ENCODE measurements at places on chromosomes 7 and 10.

DNA sequence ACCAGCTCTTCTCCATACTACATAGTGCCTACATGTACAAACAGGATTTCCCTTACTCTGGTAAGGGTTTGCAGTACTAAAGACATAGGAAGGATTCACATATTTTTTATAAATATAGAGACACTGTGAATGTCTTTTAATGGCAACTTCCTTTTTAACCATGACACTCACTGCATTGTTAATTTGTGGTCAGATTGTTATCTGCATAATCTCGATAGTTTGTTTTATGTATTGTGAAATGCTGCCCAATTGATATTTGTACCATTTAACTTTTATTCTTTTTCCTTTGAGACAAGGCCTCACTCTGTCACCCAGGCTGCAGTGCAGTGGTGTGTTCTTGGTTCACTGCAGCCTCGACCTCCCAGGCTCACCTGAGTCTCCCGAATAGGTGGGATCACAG, 39.7 kb downstream of the SP8 start:
- DNase-seq: no peak

GRCh38 chr10:68721673-68722335, 765 bp downstream of the CCAR1 start:
- no peak for DNase-seq

- no peak for DNase-seq
Measured at GRCh38 chr7:96823274-96823673, 113.6 kb upstream of the SEM1 start.

DNA sequence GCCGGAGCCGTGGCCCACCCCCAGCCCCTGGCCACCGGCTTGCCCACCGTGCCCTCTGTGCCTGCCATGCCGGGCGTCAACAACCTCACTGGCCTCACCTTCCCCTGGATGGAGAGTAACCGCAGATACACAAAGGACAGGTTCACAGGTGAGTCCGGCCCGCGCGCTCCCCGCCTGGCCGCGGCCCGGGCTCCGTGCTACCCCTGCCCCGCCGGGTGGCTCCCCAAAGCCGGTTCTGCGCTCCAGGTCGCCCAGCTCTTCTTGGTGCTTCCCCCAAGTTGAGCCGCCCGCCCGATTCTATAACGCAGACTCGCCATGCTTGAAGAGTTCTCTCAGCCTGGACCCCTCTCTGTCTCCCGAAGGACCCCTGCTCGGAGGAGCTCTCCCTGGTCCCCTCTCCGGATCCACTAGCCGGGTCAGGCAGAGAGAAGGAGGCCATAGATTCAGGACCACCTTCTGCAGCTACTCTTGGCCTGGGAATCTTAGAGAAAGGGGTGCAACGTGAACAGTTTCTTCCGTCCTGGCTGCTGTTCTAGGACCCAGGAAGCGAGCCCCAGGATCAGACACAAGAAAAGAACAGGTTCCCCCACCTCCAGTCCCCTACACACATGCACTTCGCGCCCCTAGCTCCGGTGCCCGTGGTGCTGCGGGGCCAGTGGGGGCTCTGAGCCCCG, 999 bp downstream of the TLX1 start:
- DNase-seq: no peak

DNA sequence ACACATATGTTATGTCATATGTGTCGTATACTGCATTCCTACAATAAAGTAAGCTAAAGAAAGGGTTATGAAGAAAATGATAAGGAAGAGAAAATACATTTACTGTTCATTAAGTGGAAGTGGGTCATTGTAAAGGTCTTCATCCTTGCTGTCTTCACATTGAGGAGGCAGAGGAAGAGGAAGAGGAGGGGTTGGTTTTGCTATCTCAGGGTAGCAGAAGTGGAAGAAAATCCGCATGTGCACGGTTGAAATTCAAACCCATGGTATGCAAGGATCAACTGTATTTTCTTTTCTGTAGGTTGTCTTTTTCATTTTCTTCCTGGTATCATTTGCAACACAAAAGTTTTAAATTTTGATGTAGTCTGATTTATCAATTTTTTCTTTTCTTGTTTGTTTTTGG, 6.3 kb downstream of the PLEKHA8 start:
- DNase-seq: no peak

DNA sequence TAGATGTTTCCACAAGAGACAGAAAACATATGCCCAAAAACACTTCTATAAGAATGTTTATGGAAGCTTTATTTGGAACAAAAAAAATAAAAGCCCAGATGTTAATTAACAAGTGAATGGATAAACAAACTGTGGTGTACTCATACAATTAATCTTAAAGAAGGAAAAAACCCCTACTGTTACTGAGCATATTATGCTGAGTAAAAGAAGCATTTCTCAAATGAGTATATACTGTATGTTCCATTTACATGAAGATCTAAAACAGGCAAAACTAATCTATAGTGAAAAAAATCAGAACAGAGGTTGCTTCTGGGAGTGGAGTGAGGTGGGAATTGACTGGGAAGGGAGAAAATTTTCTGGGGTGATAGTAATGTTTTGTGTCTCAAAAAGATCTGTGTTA, 15.5 kb upstream of the ANK3 start:
- DNase-seq: no peak

DNA sequence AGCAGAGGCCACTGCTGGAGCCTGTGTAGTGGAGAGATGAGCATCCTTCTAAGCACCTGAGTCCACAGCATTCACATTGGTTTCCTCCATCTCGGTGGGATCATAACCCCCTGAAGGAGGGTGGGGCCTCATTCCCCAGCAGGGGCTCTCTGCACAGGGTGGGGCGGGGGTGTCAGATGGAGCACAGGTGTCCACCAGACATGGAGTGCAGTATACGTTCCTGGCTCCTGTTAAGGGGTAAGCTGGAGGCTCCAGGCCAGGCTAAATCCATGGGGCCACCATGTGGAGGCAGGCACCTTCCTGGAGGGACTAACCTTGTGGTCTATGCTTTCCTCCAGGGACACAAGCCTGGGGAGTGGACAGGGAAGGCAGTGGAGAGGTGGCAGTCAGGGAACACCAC, 252.6 kb downstream of the GRID1 start:
- DNase-seq: no peak

DNA sequence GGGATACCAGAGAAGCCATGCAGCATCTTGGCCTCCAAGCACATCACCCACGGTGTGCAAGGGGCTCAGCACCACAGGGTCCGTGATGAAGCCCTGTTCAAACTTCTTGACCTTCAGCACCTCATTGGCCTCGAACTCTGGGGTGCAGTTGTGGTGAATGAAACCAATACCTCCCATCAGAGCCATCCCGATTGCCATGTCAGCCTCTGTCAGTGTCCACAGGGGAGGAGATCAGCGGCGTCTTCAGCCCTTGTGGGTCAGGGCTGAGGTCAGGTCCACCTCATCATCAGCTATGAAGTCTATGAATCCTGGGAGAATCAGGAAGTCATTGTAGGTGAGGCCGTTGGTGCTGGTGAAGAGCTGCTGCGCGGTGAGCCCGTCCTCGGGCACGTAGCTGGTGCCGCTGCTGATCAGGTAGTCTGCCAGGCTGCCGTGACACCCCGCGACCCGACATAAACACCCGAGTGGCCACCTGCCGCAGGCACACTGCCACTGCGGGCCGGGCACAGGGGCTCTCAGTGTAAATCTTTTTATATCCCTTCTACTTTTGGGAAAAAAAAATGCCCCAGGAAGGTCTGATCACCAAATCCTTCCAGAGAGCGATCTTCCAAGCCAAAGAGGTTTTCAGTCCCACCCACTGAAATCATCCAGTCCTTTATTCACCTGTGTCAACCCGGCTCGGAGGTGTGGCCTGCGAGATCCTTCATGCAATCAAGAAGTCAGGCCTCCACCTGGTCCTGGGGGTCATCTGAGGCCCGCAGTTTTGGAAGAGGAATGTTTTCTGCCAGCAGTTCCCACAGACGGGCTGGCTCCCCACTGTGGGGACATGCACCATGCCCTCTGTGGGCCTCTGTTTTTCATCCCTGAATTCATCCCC, 144.1 kb upstream of the KCNMA1 start:
- DNase-seq: no peak

DNA sequence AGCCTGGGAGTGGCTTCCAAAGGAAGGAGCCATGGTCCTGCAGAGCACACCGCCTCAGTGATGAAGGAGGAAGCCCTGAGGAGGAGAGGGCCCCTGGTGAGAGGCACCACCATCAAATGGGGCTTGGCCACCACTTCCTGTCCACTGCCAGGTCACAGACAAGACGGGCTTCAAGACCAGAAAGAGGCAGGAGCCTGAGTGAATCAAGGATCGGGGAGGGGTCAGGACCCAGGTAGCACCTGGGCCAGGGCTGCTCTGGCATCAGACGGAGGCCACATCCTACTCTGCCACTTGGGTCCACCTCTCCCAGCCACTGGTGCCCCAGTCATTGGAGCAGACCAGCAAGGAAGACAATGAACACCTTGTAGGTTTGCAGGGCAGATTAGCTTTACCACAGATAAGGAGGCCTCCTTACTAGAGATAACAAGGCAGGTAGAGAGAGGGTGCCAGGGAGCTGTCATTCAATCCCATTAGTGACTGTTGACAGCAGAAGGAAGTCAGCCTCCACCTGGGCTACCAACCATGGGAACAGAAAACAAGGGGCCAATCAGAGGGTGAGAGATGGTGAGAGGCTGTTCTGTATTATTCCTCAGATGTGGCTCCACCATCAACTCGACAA, 143.4 kb downstream of the TNS3 start:
- no peak for DNase-seq

GRCh38 chr7:84274029-84274638, 79.5 kb upstream of the SEMA3A start:
- no peak for DNase-seq

DNA sequence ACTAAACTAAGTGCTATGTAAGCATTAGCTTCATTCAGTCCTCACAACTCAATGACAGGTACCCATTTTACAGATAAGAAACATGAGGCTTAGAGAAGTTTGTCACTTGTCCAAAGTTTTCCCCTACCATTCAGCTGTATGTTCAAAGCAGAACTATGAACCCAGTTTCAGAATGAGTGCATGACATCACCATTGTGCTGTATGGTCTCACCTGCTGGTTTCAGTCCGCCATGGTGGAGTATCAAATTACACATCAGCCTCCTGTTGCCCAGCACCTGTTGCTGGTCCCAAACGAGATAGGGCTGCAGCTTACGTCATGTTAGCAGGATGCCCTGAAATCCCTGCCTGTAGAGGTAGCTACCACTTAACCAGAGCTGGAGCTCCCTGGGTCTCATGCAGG, 95.0 kb downstream of the DYNC1I1 start:
- DNase-seq: no peak

- DNase-seq: no peak
Measured at GRCh38 chr7:158384746-158385145, 202.9 kb downstream of the PTPRN2 start.

- DNase-seq: no peak
Measured at GRCh38 chr10:124898471-124898870, 43.5 kb upstream of the ZRANB1 start.

GRCh38 chr10:13180788-13181187, 19.4 kb downstream of the MCM10 start:
- no peak for DNase-seq

GRCh38 chr7:57256637-57257375, 124.6 kb upstream of the ZNF479 start:
- DNase-seq: peak; percentile 13

DNA sequence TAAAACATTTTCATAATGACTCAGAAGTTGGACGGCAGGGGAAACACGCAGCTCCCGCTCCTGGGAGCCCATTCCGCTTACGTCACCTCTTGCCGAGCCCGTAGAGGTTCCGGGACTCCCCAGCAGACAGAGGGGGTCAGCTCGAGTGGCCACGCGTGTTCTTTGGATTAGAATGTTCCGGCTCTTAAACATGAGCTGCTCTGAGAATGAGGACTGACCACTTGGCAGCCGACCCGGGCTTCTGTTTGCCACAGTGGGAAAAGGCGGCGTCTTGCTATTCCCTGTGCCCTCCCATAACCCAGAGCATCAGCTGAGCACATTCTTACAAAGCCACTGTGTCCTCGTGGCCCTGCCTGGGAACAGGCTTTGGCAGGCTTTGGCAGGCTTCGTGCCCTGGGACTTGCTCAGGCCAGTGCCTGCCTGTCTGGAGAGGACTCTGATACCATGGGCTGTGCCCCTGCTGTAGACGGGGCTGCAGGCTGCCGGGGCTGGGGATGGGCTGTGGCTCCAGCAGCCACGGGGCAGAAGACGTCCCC, 40.1 kb downstream of the PFKP start:
- DNase-seq: no peak

- no peak for DNase-seq
Measured at GRCh38 chr10:3446221-3446620, 273.6 kb upstream of the PITRM1 start.

- DNase-seq: no peak
Measured at GRCh38 chr10:133475425-133475734, 21.6 kb downstream of the SCART1 start.

DNA sequence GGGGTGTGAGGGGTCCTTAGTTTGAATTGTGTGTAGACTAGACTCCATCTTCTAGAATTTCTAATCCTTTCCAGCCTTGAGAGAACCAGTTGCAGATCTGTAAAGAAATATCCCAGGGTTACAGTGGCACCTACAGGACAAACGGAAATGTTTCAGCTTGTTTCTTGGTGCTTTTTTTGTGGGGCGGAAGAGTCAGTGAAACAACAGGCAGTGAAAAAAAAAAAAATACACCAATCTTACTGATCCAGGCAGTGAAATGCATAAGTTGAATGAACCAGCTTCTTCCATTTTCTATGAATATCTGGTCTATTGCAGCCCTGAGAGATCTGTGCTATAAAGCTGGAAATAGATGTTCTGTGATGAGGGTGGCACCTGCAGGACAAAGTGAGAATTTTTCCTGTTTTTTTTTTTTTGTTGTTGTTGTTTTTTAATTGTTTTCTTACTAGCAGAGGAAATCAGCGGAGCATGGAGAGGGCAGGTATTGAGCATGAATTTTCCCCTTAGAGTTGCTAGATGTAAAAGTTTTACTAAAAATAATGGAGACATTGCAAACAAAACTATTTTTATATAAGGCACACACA, 81.9 kb upstream of the DYNC1I1 start:
- DNase-seq: no peak

DNA sequence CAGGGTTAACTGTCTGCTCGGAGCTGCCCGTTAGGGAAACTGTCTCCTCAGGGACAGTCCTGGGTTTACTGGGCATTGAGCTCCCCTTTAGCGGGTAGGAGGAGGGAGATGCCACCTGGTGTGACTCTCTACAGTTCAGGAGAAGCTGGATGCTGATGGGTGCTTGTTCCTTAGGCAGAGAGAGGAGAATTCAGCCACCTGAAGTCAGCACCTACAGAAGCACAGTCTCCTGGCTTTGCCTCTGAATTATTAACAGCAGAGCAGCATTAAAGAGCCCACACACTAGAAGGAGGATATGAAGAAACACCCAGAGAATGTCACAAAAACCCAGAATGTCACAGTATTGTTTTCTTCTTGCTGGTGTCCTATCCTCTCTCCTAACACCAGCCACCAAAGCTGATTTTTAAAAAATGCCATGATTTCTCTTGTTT, 696 bp downstream of the GIMAP4 start:
- no peak for DNase-seq

- DNase-seq: peak; percentile 50
Measured at GRCh38 chr10:128540128-128540762, 414.0 kb upstream of the MKI67 start.

- no peak for DNase-seq
Measured at GRCh38 chr10:93437086-93437945, 44.8 kb downstream of the MYOF start.

Measured in glutamatergic neuron (in vitro differentiated cells).